ENCODE measurements at places on chromosomes 5 and 9.
A peak's percentile ranks its signal among the peaks of the same experiment; 100 is the strongest.

GRCh38 chr9:135624282-135624681 lies 15.1 kb downstream of the GLT6D1 start:
- no peak for DNase-seq

DNA sequence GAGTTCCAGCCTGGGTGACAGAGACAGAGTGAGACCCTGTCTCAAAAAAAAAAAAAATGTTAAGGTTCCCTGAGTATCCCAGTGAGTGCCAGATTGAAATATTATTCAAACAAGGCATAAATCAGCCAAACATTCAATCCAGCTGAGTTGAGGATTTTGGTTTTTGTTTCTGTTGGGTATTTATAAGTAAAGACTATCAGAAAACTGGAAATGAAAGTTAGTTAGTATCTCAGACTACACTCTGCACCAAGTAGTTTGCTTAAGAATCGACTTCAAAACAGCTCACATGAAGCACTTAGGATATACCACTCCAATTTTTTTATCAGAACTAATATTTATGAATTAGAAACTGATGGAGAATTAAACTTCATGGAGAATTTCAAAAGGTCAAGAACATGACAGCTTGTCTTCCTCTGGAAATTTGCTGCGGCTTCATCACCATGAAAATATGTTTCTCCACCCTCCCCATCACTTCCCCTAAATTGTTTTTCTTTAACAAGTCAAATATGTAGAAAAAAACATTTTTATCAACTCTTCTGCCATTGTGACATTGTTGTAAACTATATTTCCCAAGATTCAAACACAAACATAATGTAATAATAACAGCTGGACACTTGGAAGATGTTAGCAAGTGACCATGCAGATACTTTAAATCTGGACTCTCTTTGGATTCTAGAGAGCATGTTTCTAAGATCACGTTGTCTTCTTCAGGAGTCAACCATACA lies 110.0 kb upstream of the PTGER4 start:
- no peak for DNase-seq

DNA sequence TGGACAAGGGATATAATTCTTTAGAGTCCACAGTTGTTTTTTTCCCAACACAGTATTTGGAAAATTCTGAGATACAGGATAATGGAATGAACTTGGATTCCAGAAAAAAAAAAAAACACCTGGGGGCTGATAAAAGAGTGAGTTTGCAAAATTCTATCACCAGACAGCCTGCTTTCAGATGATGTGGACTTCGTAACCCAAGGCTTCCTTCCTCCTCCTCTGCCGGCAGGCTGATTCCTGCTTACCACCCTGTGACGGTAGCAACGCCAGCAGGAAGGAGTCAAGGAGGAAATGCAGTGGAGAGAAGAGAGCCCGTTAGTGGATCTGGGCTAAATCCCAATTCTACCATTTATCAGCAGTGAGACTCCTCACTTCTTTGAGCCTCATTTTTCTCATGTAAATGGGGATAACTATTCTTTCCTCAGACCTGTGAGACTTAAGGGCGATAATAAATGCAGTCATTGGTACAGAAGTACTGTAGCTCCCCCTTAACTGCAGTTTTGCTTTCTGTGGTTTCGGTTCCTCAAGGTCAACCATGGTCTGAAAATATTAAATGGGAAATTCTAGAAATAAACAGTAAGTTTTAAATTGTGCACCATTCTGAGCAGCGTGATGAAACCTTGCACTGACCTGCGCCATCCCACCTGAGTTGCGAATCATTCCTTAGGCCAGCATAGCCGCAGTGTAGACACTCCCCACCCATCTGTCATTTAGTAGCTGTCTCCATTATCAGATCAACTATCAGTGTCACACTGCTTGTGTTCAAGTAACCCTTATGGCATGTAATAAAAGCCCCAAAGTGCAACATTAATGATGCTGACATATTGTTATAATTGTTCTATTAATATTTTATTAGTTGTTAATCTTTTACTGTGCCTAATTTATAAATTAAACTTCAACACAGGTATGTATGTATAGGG lies 71.4 kb downstream of the DCP2 start:
- DNase-seq = no peak

GRCh38 chr5:82334856-82335255 lies 56.7 kb upstream of the RPS23 start:
- DNase-seq = no peak

DNA sequence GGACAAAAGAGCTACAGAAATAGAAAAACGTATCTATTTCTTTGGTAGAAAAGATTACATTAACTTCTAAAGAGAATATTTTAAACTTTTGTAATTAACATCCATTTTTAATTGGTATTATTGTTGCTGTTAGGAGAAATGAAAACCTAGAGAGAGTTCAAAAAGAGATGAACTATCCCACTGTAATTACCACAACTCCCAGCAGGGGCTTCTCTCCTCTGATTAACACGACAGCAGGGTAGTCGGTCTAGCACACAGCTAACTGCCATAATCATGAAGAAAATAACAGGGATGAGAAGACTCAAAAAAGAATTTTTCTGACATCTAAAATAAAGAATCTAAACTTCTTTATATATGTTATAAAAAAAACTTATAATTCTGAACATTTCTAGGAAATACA lies 86.2 kb upstream of the CDH9 start:
- DNase-seq = no peak

DNA sequence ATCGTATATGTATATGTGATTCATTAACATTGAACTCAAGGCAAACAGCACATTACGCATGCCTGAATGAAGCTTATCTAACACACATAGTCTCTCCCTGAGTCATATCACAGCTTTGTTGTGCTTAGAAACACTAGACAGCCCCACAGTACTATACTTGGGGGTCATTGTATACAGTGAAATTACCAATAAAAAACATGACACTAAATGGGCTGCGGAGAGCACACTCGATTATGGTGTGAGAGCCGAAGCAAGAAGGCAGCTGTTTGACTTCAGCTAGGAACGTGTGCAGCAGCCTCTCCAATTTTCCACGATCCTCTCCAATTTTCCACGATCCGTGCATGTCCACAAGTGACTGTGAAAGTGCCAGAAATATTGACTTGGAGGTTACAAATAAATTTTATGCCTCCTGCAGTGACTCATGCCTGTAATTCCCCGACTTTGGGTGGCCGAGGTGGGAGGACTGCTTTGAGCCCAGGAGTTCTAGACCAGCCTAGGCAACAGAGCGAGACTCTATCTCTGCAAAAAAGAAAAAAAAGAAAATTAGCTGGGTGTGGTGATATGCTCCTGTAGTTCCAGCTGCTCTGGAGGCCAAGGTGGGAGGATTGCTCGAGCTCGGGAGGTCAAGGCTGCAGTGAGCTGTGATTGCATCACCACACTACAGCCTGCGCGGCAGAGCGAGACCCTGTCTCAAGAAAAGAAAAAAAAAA lies 102.4 kb downstream of the DAPK1 start:
- DNase-seq = no peak

DNA sequence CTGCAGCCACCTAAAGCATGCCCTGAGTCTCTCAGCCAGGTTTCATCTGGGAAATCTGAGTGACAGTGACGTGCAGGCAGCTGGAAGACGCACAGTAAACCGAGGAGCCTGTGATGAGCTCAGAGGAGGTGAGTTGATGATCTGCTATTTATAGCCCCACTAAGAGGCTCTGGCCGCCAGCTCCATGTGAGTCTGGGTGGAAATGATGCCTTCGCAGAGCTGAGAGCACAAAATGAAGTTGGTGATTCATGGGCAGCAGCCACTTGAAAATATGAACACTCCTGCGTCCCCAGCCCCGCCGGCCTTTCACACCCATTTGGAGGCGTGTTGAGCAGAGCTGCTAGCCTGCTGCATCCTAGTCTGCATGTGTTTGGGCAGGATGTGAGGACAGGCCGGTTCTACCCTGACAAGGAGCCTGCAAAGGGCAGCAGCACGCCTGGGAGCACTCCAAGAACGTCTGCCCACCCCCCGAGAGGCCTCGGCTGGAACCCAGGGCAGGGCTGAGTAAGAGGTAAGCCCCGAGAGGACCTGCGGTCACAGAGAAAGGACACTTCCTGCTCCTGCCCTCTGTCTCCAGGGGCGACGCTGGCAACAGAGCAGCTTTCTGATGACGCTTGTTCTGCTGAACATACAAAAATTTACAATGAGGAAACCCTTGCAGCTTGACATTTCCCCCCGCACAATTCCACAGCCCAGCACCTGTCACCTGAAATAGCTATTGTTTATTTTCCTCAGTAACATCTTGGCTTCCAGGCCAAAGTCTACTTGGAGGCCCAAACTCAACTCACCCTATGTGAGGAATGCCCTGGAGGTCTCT lies 25.1 kb upstream of the CDKN2AIPNL start:
- peak; percentile 24 for DNase-seq

DNA sequence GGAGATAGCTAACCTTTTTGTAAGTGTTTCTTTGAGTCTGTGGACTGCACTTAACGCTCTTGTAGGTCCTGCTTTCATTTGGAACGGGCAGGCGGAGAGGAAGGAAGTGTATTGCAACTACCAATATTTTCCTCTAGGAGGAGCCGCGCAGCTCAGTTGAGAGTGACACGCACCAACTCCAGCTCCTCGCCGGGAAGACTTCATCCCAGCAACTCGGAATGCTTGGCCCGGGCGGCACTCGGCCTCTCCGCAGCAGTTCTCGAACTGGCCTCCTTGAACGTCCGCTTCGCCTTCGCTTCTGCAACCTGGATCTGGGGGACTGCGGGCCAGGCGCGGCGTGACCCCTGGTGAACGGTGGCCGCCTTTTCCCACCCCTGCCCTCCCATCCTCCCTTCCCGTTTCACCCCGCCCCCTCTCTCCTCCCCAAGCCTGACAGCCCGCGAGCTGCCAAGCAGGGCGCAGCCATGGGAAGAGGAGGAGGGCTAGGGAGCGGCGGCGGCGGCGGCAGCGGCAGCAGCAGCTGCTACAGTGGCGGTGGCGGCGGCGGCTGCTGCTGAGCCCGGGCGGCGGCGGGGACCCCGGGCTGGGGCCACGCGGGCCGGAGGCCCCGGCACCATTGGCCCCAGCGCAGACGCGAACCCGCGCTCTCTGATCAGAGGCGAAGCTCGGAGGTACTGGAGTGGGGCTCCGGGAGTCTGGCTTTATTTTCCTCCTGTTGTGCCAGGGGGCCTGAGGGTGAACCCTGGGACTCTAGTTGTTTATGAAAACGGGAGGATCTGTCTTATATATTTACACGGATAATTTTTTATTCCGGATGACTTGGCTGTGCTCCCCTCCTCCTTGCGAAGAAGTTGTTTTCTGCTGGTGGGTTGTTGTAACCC lies at the start of gene GHR:
Gene GHR, plus strand, starts transcription at position 155 of the 881 bp plus-strand sequence. CDS start 142,436 bp downstream, outside the sequence.
- DNase-seq = no peak

- DNase-seq = no peak
These were observed 185.7 kb upstream of the VCAN start for GRCh38 chr5:83285661-83286398.

DNA sequence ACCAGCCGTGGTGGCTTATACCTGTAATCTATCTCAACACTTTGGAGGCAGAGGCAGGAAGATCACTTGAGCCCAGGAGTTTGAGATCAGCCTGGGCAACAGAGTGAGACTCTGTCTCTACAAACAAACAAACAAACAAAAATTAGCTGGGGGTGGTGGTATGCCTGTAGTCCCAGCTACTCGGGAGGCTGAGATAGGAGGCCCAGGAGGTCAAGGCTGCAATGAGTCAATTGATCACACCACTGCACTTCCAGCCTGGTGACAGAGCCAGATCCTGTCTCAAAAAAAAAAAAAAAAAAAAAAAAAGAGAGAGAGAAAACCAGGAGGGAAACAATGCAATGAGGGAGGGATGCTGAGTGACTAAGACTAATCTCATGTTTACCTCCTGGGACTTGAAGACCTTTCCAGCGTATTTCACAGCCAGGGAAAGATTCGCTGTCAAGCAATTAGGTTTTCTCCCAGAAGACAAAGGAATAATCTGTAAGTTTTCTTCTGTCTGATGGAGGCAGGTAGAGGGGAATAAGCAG lies 51.1 kb upstream of the MIER3 start:
- DNase-seq = no peak

GRCh38 chr5:139787568-139788293 lies 7.9 kb upstream of the PSD2 start:
- peak; percentile 86 for DNase-seq

DNA sequence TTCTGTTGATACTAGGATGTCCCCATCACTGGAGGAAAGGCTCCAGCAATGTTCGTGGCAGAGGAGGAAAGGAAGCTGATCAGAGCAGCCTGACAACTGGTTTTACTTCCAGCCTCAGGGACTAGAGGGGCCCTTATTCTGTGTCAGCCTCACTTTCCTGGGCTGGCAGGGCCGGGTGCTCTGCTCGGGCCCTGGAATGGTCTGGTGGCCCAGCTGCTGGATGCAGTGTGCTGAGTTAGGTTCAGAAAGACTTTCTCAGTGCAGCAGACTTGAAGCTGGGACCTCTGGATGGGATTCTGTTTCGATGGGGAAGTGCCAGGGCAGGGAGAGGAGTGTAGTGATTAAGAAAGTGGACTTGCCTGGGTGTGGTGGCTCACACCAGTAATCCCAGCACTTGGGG lies 81.0 kb downstream of the MACROH2A1 start:
- no peak for DNase-seq

DNA sequence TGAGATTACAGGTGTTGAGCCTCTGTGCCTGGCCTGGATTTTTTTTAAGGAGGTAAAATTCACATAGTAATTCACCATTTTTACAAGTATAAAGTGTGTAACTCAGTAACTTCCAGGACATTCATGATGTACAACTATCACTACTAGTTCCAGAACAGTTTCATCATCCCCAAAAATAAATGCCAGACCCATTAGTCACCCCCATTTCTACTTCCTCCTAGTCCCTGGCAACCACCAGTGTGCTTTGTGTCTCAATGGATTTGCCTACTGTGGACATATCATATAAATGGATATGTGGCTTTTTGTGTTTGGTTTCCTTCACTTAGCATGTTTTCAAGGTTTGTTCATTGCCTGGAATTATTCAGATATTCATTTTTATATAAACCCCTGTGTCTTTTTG lies 72.5 kb upstream of the PANK3 start:
- DNase-seq = no peak

GRCh38 chr5:162496100-162496808 lies 428.7 kb downstream of the GABRG2 start:
- DNase-seq = no peak

- no peak for DNase-seq
These were observed 381.4 kb upstream of the RGMB start for GRCh38 chr5:98391921-98392625.

GRCh38 chr9:129140397-129141065 lies 29.3 kb downstream of the PTPA start:
- no peak for DNase-seq

GRCh38 chr5:77309140-77309539 lies 98.7 kb downstream of the PDE8B start:
- DNase-seq = no peak

DNA sequence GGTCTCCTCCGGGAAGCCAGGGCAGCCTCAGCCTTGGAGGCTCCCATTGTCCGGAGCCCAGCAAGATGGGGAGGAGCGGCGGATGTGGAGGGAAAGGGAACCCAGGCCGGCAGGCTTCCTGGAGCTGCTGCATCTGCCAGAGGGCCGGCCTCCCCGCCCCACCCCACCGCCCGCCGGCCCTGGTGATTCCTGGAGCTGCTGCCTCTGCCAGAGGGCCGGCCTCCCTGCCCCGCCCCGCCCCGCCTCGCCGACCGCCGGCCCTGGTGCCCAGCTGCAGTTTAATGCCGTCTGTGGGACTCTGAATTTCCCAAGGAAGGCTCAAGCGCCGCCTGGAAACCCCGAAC lies 31.6 kb downstream of the EXD3 start:
- DNase-seq = no peak
